Liver (tissue), 10 donors: ENCODE measurements at places on chromosomes 6 and 20. TPM values are rescaled to one million over a fixed set of nuclear protein-coding genes. Genes with fewer than 3 reads are reported as not detected.

- H3K27me3 ChIP-seq, result no peaks in the 10 kb centered on the region
- no peaks in the 10 kb centered on the region for H3K36me3 ChIP-seq
- no peak for DNase-seq
- peaks cover 8% of the 10 kb centered on the region for H3K4me1 ChIP-seq
- no peak overlapping the region for H3K27ac ChIP-seq
- no peak overlapping the region for H3K4me3 ChIP-seq
Measured at GRCh38 chr6:33431880-33432541, 12.1 kb downstream of the SYNGAP1 start.

GRCh38 chr20:59608871-59609270, 4.5 kb downstream of the PHACTR3 start:
- no peaks in the 10 kb centered on the region for H3K27me3 ChIP-seq
- no peaks in the 10 kb centered on the region for H3K36me3 ChIP-seq
- no peaks in the 10 kb centered on the region for H3K4me1 ChIP-seq
- no peak overlapping the region for H3K4me3 ChIP-seq
- H3K27ac ChIP-seq, result no peak overlapping the region

GRCh38 chr6:44921798-44922197, 406.3 kb upstream of the RUNX2 start:
- no peak overlapping the region for H3K4me3 ChIP-seq
- DNase-seq, result no peak

DNA sequence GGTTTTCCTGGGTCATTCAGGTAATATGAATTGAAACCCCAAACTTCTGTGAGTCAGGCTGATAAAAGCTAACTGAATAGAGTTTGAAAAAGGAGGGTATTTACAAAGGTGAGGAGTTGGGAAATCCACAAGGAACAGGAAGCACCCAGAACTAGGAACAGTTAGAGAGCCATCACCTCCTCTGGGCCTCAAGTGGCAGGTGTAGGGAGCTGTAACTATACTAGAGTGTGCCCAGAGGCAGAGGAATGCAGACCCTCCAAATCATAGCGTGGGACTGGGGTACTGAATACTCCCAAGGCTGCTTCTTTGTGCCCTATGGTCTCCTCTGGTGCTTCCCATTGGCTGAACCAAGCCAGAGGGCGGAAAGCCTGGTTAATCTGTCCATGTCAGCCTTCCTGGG, 18.3 kb downstream of the TRIM38 start:
- no peak overlapping the region for H3K27ac ChIP-seq
- no peaks in the 10 kb centered on the region for H3K4me1 ChIP-seq
- no peak for DNase-seq
- H3K27me3 ChIP-seq, result no peaks in the 10 kb centered on the region

DNA sequence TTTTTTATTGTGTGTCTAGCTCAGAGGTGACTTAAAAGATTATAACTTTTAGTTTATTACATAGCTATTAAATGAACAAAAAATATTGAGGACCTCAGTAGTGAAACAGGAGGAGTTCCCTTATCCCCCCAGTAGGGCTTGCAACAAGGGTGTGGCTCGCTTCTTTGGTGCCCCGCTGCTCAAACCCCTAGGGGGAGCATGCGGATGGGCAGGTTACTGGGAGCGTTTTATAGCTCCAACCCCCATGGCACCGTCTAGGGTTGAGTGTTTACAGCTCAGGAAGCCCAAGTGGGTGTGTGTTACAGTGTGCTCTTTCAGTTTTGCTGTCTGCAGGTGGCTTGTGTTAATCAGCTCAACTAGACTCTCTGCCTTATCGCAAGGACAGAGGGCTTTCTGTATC, 1513.7 kb downstream of the GRIK2 start:
- H3K27me3 ChIP-seq, result no peaks in the 10 kb centered on the region
- H3K36me3 ChIP-seq, result no peaks in the 10 kb centered on the region
- H3K4me3 ChIP-seq, result no peak overlapping the region
- no peaks in the 10 kb centered on the region for H3K4me1 ChIP-seq

NFATC2 gene
- 3.5 TPM for total RNA-seq

DNA sequence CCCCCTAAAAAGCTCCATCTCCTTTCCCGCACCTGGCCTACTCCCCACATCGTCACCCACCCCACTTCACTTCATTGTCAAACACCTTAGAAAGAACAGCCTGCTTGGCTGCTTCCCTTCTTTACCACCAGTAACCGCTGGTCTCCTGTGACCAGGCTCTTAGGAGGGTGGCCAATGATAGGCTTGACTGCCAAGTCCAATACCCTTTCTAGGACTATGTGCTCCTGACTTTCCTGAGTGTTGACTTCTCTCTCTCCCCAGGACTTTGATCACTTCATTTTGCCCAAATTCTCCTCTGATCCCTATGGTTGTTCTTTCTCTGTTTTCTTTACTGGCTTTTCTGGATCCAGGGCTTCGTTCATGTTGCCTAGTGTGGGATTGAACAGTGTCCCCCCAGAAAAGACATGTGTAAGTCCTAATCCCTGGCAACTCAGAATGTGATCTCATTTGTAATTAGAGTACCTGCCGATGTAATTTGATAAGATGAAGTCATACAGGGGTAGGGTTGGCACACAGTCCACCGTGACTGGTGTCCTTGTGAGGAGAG, 254.0 kb downstream of the GMDS start:
- H3K27ac ChIP-seq, result no peak overlapping the region
- H3K36me3 ChIP-seq, result no peaks in the 10 kb centered on the region
- peaks cover 2% of the 10 kb centered on the region for H3K4me1 ChIP-seq
- DNase-seq, result no peak
- no peak overlapping the region for H3K4me3 ChIP-seq

DNA sequence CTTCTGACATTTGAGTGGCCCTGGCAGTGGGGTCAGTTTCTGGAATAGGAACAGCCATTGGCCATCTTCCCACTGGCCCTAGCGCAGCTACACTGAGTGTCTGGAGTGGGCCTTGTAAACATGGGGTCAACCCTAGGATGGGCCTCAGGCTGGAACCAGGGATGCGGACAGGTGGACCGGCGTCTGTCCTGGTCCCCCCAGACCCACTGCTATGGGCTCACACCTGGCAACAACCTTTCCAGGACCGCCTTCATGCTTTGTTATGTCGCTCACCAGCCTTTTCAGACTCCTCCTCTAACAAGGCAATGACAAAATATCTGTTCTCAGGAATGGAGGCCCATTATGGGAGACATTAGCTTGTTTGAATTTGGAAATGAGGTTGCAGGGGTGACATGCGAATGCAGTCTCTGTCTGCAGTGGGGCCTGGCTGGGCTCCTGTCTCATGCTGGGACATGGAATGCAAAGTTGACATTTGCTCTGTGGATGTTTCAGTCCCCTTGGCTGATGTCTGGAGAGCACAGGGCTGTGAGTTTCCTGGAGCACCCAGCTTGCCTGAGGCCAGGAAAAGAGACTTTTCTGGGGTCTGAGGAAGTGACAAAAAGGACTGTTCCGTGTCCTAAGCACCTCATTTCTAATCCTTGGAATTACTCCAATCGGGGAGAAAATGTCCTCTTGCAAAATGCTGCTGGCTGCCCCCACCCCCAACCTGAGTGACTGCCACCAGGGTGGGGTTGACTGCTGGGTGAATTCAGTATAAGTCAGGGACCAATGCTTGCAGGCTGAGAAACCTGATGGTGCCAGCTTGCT, 98.7 kb upstream of the PMEPA1 start:
- no peaks in the 10 kb centered on the region for H3K36me3 ChIP-seq
- no peaks in the 10 kb centered on the region for H3K4me1 ChIP-seq
- DNase-seq, result no peak
- H3K27me3 ChIP-seq, result no peaks in the 10 kb centered on the region

- no peaks in the 10 kb centered on the region for H3K36me3 ChIP-seq
- no peak for DNase-seq
- peak overlapping the region; percentile 64 for H3K27ac ChIP-seq
Measured at GRCh38 chr20:55685425-55685824, 319.9 kb downstream of the CBLN4 start.

DNA sequence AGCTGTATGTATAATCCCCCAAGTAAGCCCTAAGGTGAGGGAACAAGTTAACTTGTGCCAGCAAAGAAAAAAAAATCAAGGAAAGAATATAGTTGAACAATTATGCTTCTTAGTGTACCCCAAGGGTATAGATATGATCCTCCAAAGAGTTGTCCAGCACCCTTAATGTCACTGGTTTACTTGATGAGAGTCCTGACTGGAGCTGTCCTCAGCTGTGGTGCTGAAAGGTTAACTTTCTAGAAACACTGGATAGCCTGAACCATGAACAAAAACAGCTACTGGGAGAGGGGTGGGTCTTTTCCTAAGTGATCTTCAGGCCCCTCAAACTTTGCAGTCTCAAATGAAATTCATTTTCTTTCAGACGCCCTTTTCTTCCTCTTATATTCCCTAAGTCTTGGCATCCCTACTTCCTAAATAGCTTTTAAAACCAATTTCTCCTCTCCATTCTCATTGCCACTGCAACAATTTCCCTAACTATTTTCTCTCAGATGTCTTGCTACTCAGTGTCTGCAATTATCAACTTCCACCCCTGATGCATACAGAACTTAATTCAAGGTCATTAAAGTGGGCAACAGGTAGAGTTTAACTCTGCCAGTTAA, 83.5 kb upstream of the PROKR2 start:
- H3K27me3 ChIP-seq, result no peaks in the 10 kb centered on the region
- H3K36me3 ChIP-seq, result no peaks in the 10 kb centered on the region
- H3K4me3 ChIP-seq, result no peak overlapping the region
- DNase-seq, result no peak
- no peak overlapping the region for H3K27ac ChIP-seq

DNA sequence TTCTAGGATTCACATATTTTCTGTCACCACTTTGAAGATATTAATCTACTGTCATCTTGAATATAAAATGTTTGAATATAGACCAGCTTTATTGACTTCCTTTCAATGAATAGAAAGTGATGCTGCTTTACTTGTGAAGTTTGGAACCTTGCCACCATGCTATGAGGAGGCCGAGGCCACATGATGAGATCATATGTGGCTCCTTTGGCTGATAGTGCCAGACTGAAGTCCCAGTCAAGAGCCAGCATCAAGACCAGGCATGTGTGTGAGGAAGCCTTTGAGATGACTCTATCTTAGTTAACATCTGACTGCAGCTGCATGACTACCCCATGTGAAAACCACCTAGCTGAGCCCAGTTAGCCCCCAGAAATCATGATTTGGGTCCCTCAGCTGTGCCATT, 169.5 kb downstream of the OTOR start:
- H3K4me1 ChIP-seq, result no peaks in the 10 kb centered on the region
- H3K4me3 ChIP-seq, result no peak overlapping the region
- H3K27ac ChIP-seq, result no peak overlapping the region
- no peak for DNase-seq
- no peaks in the 10 kb centered on the region for H3K36me3 ChIP-seq

GRCh38 chr20:20782231-20782630, 69.8 kb upstream of the RALGAPA2 start:
- no peaks in the 10 kb centered on the region for H3K27me3 ChIP-seq
- no peak for DNase-seq
- H3K4me3 ChIP-seq, result no peak overlapping the region
- peaks cover 36% of the 10 kb centered on the region for H3K4me1 ChIP-seq
- no peaks in the 10 kb centered on the region for H3K36me3 ChIP-seq

COX7A2 gene
- 279 TPM for total RNA-seq

- no peaks in the 10 kb centered on the region for H3K27me3 ChIP-seq
- DNase-seq, result no peak
- H3K4me1 ChIP-seq, result no peaks in the 10 kb centered on the region
- H3K4me3 ChIP-seq, result no peak overlapping the region
- H3K27ac ChIP-seq, result no peak overlapping the region
- no peaks in the 10 kb centered on the region for H3K36me3 ChIP-seq
Measured at GRCh38 chr20:46477640-46478039, 35.7 kb downstream of the ZNF334 start.

KIF13A gene
- 28.1 TPM for total RNA-seq

RNF182 gene
- total RNA-seq, result 1.4 TPM

DNA sequence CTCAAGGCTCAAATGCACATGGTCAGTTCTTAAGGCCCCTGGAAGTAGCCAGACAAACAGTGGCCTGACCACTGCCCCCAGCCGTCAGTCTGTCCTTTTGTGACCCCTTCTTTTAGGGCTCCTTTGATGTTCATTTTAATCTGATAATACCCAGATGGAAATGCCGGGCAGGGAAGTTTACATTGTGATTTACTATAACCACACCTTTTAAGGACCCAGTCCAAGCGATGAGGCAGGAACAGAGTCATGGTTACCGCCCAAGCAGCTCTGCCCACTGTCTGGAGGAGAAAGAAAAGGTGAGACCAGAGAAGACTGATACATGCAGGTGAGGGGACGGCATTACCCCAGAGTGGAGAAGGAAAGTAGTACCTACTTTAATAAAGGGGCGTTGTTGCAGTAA, 110.6 kb downstream of the PLEKHG1 start:
- no peaks in the 10 kb centered on the region for H3K27me3 ChIP-seq
- no peaks in the 10 kb centered on the region for H3K36me3 ChIP-seq
- no peak for DNase-seq
- H3K27ac ChIP-seq, result no peak overlapping the region

DNA sequence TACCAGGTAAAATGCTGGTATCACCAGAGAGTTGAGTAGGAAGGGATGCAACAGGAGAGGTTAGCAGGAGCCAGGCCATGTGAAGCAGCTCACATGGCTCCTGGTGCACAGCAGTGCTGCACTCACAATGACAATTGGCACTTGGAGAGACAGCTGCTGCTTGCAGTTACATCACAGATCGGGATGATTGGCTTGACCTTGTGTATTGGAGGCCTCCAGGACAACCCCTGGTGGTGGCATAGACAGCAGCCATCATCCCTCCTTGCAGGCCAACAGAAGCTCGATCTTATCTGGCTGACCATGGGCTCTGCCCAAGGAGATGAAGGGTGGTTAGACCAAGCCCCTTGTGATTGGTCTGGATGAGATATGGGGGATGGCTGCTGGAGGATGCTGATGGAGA, 73.0 kb downstream of the EYA2 start:
- peaks cover 14% of the 10 kb centered on the region for H3K4me1 ChIP-seq
- DNase-seq, result no peak
- H3K27ac ChIP-seq, result no peak overlapping the region
- H3K27me3 ChIP-seq, result no peaks in the 10 kb centered on the region

GRCh38 chr6:100968949-100969348, 87.8 kb upstream of the ASCC3 start:
- no peak for DNase-seq
- H3K4me1 ChIP-seq, result no peaks in the 10 kb centered on the region
- H3K36me3 ChIP-seq, result no peaks in the 10 kb centered on the region

- no peak overlapping the region for H3K4me3 ChIP-seq
- peak; percentile 70 for DNase-seq
- no peak overlapping the region for H3K27ac ChIP-seq
- peaks cover 42% of the 10 kb centered on the region for H3K36me3 ChIP-seq
Measured at GRCh38 chr20:34538671-34539123, 19.8 kb upstream of the MAP1LC3A start.

GRCh38 chr6:11703725-11704124, 74.9 kb downstream of the ADTRP start:
- no peak overlapping the region for H3K27ac ChIP-seq
- no peak for DNase-seq
- H3K36me3 ChIP-seq, result no peaks in the 10 kb centered on the region
- H3K4me3 ChIP-seq, result no peak overlapping the region

CD40 gene
- 2.2 TPM for total RNA-seq

GSTA3 gene
- not detected for total RNA-seq

FAM162B gene
- total RNA-seq, result 1.0 TPM

ENPP4 gene
- total RNA-seq, result 12.6 TPM

NOX3 gene
- not detected for total RNA-seq

TFB1M gene
- total RNA-seq, result 15.4 TPM

- no peak for DNase-seq
- no peaks in the 10 kb centered on the region for H3K4me1 ChIP-seq
- H3K27me3 ChIP-seq, result no peaks in the 10 kb centered on the region
Measured at GRCh38 chr6:100311707-100312251, 152.9 kb downstream of the SIM1 start.

- H3K4me1 ChIP-seq, result no peaks in the 10 kb centered on the region
- DNase-seq, result no peak
- H3K36me3 ChIP-seq, result no peaks in the 10 kb centered on the region
- no peaks in the 10 kb centered on the region for H3K27me3 ChIP-seq
- no peak overlapping the region for H3K27ac ChIP-seq
- no peak overlapping the region for H3K4me3 ChIP-seq
Measured at GRCh38 chr20:33169176-33169794, 1.3 kb downstream of the BPIFA2 start.
